ENCODE measurements at places on chromosomes 2 and 18.

DNA sequence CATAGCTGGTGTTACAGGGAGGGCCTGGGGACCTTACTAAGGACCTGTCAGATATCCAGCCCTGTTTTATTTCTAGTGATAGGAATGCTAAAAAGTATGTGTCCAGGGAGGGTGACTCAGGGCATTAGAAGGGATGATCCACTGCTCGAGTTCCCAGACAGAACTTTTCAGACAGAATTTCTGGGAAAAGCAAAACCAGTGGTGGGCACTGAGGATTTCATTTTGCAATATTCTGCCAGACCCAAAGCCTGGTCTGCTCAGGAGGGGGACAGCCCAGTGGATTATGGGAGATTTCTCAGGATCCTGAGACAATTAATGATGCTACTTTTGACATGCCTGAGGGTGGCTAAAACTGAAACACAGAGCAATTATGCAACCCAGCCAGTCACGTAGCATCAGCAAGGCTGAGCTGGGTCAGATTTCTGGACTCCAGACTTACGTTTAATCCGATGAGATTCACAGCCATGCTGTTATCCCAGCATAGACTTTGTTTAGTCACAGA is 4.7 kb upstream of the KCNE4 start:
- no peak for DNase-seq

DNA sequence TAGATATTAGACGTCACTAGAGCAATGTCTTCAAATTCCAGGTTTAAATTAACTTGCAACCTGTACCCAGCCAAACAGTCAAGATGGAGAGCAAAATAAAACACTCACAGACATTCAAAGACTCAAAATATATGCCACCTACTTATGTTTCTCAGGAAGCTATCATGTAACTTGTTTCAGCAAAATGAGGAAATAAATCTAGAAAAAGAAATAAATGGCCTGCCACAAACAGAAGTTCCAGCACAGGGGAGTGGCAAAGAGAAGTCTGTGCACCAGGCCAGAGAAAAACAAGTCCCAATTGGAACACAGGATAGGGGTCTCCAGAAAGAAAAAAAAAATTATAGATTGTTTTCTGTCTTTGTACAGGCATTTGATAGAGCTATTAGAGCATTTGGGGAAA is 96.7 kb downstream of the LRP2 start:
- no peak for DNase-seq

GRCh38 chr2:239934571-239935171 is 90.5 kb downstream of the NDUFA10 start:
- peak; percentile 61 for DNase-seq

DNA sequence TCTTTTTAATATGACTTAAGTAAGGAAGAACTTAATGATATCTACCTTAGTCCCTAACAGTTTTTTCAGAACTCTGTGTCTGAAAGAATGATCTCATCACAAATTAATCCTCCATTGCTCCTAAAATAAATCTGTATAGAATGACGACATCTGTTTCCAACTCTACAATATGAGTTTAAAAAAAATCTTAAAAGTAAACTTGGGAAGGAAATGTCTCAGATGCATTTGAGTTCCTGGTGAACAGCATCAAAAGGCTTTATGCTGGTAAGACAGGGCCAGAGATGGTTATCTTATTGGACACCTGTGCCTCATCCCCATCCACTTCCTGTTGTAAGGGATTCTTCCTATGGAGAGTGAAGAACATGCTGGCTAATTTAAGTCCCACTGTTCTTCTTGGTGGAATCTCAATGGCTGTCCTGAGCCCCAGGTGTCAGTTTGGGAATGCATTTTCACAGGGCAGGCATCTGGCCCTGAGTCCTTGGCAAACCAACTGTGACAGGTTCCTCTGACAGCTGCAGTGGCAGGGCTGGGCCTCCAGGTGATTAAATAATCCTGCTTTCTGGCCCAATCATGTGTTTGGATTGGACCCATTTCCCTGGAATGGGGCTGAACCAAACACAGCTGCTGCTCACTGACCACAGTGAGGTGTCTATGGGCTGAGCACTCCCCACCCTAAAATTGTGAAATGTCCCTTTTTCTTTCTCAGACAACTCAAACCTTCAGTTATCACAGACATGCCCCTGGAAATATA is 12.9 kb upstream of the NCKAP5 start:
- no peak for DNase-seq

GRCh38 chr2:10190255-10190654 is 67.7 kb downstream of the RRM2 start:
- DNase-seq = no peak

- no peak for DNase-seq
These were observed 245.9 kb downstream of the METTL4 start for GRCh38 chr18:2325308-2325849.

DNA sequence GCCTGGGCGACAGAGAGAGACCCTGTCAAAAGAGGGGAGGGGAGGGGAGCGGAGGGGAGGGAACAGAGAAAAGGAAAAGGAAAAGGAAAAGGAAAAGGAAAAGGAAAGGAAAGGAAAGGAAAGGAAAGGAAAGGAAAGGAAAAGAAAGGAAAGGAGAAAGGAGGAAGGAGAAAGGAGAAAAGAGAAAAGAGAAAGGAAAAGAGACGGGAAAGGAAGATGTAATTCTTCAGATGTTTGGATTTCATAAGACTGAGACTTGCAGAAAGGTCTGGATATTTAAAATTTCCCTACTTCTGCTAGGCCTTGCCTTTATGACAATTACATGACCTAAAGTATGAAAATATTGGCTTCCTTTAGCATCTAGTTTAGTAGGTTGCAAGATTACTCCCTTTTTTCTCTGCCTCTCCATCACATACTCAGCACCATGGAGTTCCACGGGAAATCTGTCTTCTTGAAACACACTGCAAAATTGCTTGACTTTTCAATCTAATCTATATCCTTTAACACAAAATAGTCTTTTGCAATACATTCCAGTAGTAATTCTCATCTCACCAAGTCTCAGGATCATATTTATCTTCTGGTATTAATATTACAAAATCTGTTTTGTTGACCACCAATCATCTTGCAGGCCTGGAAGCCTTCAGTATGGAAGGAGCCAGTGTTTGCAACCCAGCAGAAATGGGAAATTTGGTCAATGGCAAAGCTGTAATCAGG is 383.5 kb downstream of the ZEB2 start:
- DNase-seq = no peak

Measured in stimulated activated CD4-positive, alpha-beta T cell treated with anti-CD3 and anti-CD28 coated beads, Interleukin-4, amount 100 ng/mL, for 24 hours (primary cell).